DMS79 treated with DMSO at 0.1 percent for 48 hours (cell line): ENCODE measurements at places on chromosomes 16 and 17.

- no peak for DNase-seq
Observed at GRCh38 chr17:3385869-3386816, at the start of gene OR3A2. OR3A2 (minus strand) TSS chr17:3386308.

- no peak for DNase-seq
Observed at GRCh38 chr17:81978524-81979298, 1.3 kb downstream of the ASPSCR1 start.

DNA sequence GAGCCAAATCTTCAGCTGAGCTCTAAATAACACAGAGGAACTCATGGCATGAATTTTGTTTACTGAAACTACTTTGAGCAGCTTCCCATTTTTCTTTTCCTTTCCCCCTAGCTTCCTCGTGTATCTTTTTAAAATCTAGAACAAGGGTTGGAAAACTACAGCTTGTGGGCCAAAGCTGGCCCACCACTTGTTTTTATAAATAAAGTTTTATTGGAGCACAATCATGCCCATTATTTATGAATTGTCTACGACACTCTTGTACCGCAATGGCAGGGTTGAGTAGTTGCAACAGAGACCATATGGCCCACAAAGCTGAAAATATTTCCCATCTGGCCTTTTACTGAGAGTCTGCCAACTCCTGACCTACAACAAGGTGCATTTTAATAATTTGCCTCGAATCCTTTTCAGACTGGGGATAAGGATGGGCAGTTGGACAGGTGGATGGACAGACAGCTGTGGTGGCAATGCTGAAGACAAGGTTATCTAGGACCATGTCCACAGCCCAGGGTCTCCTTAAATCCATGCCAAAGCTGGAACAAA, 87.7 kb downstream of the RMI2 start:
- DNase-seq = no peak

DNA sequence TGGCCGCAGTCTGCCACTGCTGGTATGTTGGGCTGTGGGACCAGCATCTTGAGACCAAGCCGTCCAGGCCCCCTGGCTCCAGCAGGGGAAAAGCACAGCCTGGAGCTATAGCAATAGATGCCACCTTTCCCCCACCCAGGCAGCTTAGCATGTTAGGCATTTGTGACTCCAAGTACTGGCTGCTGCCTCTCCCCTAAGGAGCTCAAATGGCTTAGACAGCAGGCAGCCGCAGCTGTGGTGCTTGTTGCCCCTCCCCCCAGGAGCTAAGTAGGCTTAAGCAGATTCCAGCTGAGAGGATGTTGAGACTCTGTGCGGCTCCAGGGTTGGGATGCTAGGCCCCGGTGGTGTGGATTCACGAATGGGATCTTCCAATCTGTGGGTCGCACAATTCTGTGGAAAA, 88.8 kb upstream of the ANKFN1 start:
- no peak for DNase-seq

DNA sequence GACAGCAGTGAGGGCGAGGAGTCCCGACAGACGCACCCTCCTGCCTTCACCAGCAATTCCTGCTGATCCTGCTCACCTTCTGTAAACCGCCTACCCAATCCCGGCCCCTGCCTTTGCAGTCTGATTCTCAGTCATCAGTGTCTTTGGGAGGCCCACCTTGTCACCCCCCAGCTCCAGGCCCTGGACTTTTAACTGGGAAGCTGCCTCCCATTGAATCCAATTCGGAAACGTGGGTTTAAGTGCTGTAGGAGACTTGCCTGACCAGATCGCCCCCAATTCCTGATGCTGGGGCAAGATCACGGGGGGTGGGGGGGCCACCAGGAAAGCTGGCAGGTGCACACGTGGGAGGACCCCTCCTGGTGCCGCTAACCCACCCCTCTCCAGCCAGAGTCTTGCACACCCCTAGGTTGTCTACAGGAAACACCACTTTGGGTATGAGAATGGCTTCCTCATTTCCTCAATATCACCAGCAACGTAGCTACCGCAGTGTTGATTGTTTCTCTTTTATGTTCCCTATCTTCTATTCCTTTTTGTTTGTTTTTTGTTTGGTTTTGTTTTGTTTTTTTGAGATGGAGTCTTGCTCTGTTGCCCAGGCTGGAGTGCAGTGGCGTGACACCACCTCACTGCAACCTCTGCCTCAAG, 46.6 kb upstream of the CMIP start:
- no peak for DNase-seq

- peak; percentile 11 for DNase-seq
Observed at GRCh38 chr16:2799859-2800226, 1.6 kb downstream of the PRSS41 start.

- no peak for DNase-seq
Observed at GRCh38 chr17:80166446-80166845, 3.4 kb upstream of the CARD14 start.

DNA sequence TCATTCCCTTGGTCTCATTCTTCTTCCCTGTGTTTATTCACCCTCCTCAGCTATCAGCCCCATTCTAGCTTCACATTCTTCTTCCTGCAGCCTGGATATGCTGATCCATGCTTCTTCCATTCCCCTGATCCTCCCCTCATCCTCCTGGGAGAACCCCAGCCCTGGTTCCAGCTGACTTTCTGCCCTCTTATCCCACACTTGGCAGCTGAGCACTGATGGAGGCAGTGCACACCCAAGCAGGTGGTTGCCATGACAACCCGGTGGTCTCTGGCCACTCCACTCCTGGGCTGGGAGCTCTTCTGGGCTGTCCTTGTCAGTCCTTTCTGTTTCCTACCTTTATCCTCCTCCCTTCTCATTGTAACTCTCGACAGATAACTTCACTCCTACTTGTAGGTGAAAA, 16.7 kb upstream of the TUBG2 start:
- DNase-seq = peak; percentile 52

DNA sequence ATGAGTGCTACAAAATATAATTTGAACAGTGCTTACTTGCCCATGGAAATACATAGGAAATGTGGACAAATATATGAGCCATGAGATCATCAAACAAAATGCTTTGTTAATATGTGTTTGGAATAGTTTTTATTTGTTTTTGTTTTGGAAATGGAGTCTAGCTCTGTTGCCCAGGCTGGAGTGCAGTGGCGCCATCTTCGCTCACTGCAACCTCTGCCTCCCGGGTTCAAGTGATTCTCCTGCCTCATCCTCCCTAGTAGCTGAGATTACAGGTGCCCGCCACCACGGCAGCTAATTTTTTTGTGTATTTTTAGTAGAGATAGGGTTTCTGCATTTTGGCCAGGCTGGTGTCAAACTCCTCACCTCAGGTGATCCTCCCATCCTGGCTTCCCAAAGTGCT, 2.8 kb downstream of the CNEP1R1 start:
- DNase-seq = no peak

DNA sequence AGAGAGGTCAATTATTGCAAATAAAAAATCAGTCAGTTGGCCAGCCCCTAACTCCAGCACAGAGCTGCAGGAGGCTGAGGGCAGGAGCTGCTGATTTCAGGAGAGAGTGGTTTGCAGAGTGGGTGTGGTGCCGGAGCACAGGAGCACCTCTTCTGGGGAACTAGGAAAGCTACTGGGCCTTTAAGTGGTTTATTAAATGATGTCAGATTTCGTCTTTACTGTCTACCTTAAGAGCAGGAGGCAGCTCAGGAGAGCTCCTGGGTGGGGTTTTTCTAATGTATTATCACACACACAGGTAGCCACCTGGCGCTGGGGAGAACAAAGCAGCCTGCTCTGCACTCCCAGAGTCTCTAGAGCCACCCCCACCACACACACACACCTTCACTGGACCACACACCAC, 11.5 kb upstream of the HAS3 start:
- DNase-seq = peak; percentile 74

GRCh38 chr16:58047557-58048348, 22.2 kb downstream of the MMP15 start:
- no peak for DNase-seq

DNA sequence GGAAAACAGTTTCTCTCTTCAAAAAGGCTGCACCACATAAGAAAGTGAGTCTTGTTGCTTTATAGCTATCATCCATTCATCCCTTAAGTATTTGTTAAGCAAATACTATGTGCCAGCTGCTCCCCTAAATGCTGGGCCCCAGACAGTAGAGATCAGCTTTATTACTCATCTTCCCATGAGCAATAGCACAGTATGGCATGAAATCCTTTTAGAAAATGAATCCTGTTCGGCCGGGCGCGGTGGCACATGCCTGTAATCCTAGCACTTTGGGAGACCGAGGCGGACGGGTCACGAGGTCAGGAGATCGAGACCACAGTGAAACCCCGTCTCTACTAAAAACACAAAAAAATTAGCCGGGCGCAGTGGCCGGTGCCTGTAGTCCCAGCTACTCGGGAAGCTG, 99.5 kb downstream of the MYO1D start:
- DNase-seq = no peak

- DNase-seq = no peak
Observed at GRCh38 chr16:27759301-27759871, 209.4 kb downstream of the KATNIP start.

- no peak for DNase-seq
Observed at GRCh38 chr17:80730739-80731138, 186.1 kb downstream of the RPTOR start.

- no peak for DNase-seq
Observed at GRCh38 chr16:47377154-47377553, 83.7 kb downstream of the ITFG1 start.

- no peak for DNase-seq
Observed at GRCh38 chr16:9677301-9677653, 505.0 kb downstream of the GRIN2A start.

GRCh38 chr17:9644910-9645751, at the start of gene USP43:
USP43 (plus strand) TSS chr17:9645517; CDS start chr17:9645633, 116 bp downstream.
- peak; percentile 48 for DNase-seq

GRCh38 chr16:69424935-69425784, 741 bp downstream of the CYB5B start:
- no peak for DNase-seq

DNA sequence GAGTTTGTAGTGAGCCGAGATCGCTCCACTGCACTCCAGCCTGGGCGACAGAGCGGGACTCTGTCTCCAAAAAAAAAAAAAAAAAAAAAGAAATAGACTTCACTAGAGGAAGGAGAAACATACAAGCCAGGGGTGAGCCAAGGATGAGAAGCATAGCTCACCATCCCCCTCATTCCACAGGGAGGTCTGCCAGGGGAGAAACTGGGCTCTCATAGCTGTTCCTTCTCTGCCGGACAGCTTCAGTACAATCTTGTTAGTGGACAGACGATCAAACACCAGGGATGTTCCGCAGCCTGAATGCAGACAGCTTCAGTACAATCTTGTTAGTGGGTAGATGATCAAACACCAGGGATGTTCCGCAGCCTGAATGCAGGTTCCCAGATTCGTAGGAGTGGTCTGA, 509.6 kb downstream of the CDH13 start:
- no peak for DNase-seq

GRCh38 chr16:83932955-83933673, 19.9 kb upstream of the OSGIN1 start:
- DNase-seq = no peak

DNA sequence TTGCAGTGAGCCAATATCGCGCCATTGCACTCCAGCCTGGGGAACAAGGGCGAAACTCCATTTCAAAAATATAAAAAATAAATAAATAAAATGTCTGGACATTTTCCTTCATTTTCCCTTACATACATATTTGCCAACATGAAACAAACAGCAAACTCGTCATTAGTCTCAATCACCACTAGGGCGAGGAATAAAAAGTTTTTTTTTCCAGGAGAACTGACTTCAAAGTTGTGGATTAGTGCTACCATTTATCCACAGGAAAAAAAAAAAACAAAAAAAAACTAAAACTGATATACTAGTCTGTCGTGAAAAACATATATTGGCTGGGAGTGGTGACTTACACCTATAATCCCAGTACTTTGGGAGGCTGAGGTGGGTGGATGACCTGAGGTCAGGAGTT, 77.0 kb upstream of the MTMR4 start:
- DNase-seq = no peak

DNA sequence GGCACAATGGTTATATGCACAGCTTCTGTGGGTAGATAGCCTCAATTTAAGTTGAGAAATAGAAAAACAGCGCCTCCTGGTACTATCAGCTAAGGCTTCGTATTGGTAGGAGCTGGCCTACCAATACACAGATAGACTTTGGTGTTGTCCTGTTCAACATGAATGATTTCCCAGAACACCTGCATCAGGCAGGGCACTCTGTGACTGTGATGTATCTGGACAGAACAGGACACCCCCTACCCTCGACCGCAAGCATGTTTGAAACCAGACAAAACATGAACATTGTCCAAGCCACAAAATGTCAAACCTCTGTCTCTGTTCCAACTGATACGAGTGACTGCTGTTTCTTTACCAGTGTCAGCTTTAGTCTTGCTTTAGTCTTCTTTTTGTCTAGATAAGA, 144.9 kb downstream of the HAPSTR1 start:
- no peak for DNase-seq

DNA sequence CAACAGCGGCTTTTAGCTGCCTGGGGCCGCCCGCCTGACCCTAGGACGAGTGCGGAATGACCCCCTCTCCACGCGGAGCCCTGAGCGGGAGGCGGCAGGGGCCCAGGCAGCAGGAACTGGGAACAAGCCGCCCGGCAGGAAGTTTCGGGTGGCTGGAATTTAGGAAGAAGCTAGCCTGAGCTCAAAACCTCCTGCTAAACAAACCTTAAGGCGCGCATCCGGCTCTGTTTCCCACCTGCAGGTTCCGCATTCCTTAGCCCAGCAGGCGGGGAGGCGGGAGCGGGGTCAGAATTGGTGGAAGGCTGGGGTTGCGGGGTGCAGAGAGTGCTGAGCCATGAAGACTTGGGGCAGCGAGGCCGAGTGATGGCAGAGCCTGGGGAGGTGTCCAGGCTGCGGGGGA, 813.9 kb downstream of the KCNJ18 start:
- DNase-seq = no peak

GRCh38 chr17:3036800-3037199, 26.6 kb downstream of the OR1D5 start:
- no peak for DNase-seq

GRCh38 chr17:2213291-2213960, 90.2 kb downstream of the SMG6 start:
- no peak for DNase-seq

DNA sequence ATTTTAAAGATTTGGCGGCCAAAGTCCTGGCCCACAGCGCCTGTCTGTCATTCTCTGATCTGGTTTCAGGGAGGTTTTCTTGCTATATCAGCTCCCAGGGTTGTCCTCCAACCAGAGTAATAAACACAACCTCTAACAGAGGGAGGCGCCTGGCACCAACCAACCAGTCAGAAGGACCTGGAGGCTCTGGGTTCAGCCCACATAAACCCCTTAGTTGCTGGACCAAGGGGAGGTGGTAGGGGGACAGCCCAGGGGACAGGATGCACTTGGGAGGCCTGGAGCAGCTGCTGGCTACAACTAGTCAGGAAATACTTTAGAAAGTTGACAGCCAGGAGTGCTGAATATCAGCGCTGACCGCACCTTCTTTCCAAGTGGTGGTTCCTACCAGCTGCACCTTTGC, 41.7 kb upstream of the CDRT4 start:
- DNase-seq = no peak

- DNase-seq = no peak
Observed at GRCh38 chr16:47063011-47063724, 80.6 kb downstream of the NETO2 start.
